ENCODE measurements at places on chromosomes 13 and 19. TPM values are rescaled to one million over a fixed set of nuclear protein-coding genes. Genes with fewer than 3 reads are reported as not detected.

PSG1 gene
- total RNA-seq: not detected

DNA sequence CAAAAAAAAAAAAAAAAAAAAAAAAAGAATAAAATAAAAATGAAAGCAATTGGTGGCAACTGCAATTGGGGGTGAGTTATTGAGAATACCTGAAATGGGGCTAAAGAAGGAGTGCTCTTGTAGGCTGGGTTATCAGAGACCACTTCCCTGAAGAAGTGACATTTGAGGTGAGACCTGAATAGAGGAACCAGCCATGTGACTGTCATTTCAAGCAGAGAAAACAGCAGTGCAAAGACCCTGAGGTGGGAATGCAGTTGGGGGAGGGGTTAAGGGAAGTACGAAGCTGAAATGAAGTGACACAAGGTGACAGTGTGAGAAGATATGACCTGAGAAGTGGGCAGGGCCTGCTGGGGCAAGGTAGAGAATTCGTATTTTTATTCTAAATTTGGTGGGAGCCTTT, 4.3 kb upstream of the PALM3 start:
- H3K27me3 ChIP-seq: peaks cover 14% of the 10 kb centered on the region
- no peak overlapping the region for H3K4me3 ChIP-seq
- H3K27ac ChIP-seq: no peak overlapping the region
- no peak for DNase-seq

GRCh38 chr13:30466358-30466714, 600 bp upstream of the HMGB1 start:
- peak overlapping the region; percentile 99 for H3K27ac ChIP-seq
- no peak for DNase-seq
- H3K4me1 ChIP-seq: peaks cover 26% of the 10 kb centered on the region
- no peaks in the 10 kb centered on the region for H3K27me3 ChIP-seq
- H3K4me3 ChIP-seq: peak overlapping the region; percentile 94

DNA sequence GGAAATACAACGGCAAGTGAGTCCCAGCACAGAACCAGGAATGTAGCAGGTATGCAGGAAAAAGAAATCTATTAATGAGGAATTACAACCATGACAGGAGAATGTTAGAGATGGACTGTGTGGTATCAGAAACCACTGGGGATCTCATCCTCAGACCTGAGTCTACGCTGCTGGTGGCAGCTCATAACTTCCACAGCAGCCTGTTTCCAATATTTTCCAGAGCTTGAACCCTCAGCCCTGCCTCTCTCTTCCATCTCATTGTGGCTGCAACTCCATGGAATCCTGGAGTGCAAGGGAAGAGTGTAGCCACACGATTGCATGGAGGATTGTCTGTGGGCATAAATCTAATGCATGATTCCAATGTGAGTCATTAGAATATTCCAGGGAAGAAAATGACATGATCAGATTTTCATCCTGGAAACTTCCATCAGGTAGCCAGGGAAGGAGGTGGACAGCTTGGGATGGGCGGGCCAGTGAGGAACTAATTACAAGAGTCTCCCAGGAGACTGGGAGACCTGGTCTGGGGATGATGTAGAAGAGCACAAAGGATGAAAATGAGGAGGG, 14.9 kb downstream of the PLA2G4C start:
- H3K4me1 ChIP-seq: no peaks in the 10 kb centered on the region
- H3K4me3 ChIP-seq: no peak overlapping the region
- no peak overlapping the region for H3K27ac ChIP-seq
- no peaks in the 10 kb centered on the region for H3K36me3 ChIP-seq
- DNase-seq: no peak

HOOK2 gene
- total RNA-seq: 20.3 TPM

- H3K27ac ChIP-seq: no peak overlapping the region
- peaks cover 5% of the 10 kb centered on the region for H3K27me3 ChIP-seq
- DNase-seq: no peak
- H3K4me3 ChIP-seq: no peak overlapping the region
Measured at GRCh38 chr19:50489461-50490011, 12.9 kb upstream of the GARIN5A start.

DNA sequence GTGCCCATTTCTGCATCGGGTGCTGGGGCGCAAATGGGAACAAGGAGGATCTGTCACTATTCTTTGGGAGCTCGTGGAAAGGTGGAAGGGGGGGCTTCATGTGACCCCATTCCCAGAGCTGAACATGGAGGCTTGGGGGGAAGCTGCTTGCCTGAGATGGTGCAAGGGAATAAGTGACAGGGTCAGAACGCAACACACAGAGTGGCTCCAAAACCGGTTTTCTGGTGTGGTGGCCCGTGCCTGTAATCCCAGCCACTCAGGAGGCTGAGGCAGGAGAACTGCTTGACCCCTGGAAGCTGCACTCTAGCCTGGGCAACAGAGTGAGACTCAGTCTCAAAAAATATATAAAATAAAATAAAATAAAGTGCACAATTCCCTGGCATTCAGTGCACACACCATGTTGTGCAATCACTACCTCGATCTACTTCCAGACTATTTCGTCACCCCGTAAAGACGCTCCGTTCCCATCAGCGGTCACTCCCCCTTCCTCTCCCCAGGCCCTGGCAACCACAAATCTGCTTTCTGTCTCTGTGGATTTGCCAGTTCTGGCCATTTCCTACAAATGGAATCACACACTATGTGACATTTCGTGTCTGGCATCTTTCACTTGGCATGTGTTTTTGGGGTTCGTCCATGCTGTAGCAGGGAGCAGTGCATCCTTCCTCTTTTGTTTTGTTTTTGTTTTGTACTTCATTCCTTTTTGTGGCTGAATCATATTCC, 18.2 kb upstream of the COMP start:
- no peaks in the 10 kb centered on the region for H3K36me3 ChIP-seq
- H3K4me1 ChIP-seq: peaks cover 3% of the 10 kb centered on the region
- no peak for DNase-seq
- peak overlapping the region; percentile 20 for H3K4me3 ChIP-seq
- H3K27me3 ChIP-seq: peaks cover 8% of the 10 kb centered on the region

GRCh38 chr13:52428295-52428694, 22.1 kb downstream of the VPS36 start:
- no peaks in the 10 kb centered on the region for H3K27me3 ChIP-seq
- no peak overlapping the region for H3K4me3 ChIP-seq
- DNase-seq: no peak
- H3K36me3 ChIP-seq: peaks cover 25% of the 10 kb centered on the region
- H3K4me1 ChIP-seq: no peaks in the 10 kb centered on the region

ACER1 gene
- total RNA-seq: 0.55 TPM

GRCh38 chr13:70964874-70965273, 856.6 kb upstream of the KLHL1 start:
- no peak overlapping the region for H3K4me3 ChIP-seq
- H3K27me3 ChIP-seq: no peaks in the 10 kb centered on the region
- no peak for DNase-seq
- no peak overlapping the region for H3K27ac ChIP-seq

- H3K36me3 ChIP-seq: peaks cover 28% of the 10 kb centered on the region
- no peak overlapping the region for H3K4me3 ChIP-seq
- no peak overlapping the region for H3K27ac ChIP-seq
- no peaks in the 10 kb centered on the region for H3K27me3 ChIP-seq
- peaks cover 28% of the 10 kb centered on the region for H3K4me1 ChIP-seq
Measured at GRCh38 chr13:24178847-24179485, 18.4 kb downstream of the SPATA13 start.

- peaks cover 31% of the 10 kb centered on the region for H3K36me3 ChIP-seq
- no peak for DNase-seq
- no peak overlapping the region for H3K27ac ChIP-seq
- H3K4me1 ChIP-seq: no peaks in the 10 kb centered on the region
Measured at GRCh38 chr13:77056382-77056781, 29.4 kb upstream of the FBXL3 start.

DNA sequence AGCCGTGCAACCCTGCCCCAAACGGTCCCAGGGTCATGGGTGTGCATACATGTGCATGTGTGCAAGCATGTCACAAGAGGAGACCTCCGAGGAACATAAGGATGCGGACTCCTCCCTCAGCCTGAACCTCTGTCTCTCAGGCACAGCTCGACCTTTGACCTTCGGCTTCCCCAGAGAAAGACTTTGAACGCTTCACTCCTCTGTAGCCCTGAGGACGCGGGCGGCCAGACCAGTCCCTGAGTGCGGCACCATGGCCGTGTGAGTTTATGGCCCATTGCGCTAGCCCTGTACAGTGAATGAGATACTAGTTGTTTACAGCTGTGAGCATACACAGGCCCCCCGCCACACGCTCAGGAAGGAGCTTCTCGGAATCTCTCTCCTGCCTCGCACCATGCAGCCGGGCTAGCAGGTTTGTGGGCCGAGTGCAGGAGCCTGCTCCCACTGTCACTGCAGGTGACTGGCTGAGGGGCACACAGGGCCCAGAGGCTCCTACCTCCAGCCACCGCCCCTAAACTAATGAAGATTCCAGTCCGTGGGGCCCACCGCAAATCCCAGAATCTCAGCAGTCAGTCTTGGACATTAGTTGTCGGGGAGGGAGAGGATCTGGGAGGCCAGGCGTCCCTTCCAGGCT, 10.8 kb downstream of the RASA3 start:
- no peak for DNase-seq
- peaks cover 2% of the 10 kb centered on the region for H3K27me3 ChIP-seq
- H3K4me1 ChIP-seq: peaks cover 44% of the 10 kb centered on the region

GRCh38 chr19:6682607-6683128, 12.7 kb upstream of the TNFSF14 start:
- H3K36me3 ChIP-seq: peaks cover 3% of the 10 kb centered on the region
- H3K4me1 ChIP-seq: peaks cover 22% of the 10 kb centered on the region
- DNase-seq: no peak
- no peak overlapping the region for H3K4me3 ChIP-seq
- H3K27ac ChIP-seq: no peak overlapping the region
- H3K27me3 ChIP-seq: peaks cover 15% of the 10 kb centered on the region

DNA sequence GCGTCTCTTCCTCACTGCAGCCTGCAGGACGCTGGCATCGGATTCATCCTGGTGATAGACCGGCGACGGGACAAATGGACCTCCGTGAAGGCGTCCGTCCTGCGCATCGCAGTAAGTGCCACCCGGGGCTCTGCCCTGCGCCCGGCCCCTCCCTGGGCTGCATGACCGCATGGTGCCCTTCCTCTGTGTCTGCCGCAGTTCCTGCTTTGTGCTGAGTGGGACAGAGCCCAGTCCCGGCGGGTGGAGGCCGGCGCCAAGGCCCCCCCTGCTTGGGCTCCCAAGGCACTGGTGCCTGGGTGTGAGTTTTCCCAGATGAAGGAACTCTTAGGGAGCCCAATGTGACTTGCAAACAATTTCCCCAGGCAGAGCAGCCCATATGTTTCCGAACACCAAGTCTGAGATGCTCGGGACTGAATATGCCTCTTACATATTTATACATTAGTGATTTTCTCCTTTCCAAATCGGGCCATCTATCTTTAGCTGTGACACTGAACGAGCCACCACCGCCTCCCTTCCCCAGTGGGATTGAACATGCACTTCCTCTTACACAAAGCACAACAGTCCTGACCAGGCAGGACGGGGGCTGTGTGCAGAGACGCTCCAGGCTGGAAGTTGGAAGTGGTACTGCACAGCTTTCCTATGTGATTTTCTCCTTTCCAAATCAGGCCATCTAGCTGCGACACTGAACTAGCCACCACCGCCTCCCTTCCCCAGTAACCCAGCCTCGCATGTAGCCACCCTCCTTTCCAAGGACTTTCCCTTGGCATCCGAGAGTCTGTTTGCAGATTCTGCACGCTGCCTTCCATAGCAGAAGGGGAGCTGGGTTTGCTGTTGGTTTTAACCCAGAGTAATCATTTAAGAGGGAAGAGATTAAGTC, 60.1 kb upstream of the F7 start:
- no peak overlapping the region for H3K27ac ChIP-seq
- no peak overlapping the region for H3K4me3 ChIP-seq
- H3K4me1 ChIP-seq: no peaks in the 10 kb centered on the region
- no peaks in the 10 kb centered on the region for H3K27me3 ChIP-seq
- DNase-seq: no peak

LILRB4 gene
- total RNA-seq: 1.7 TPM

GRCh38 chr13:71217827-71218226, 649.2 kb downstream of the DACH1 start:
- H3K4me1 ChIP-seq: no peaks in the 10 kb centered on the region
- H3K27ac ChIP-seq: no peak overlapping the region
- no peak overlapping the region for H3K4me3 ChIP-seq
- H3K36me3 ChIP-seq: no peaks in the 10 kb centered on the region
- DNase-seq: no peak

GRCh38 chr19:47613165-47614020, 4.5 kb downstream of the BICRA start:
- no peak overlapping the region for H3K4me3 ChIP-seq
- H3K27me3 ChIP-seq: no peaks in the 10 kb centered on the region
- peak overlapping the region; percentile 13 for H3K27ac ChIP-seq
- no peak for DNase-seq
- H3K4me1 ChIP-seq: peaks cover 25% of the 10 kb centered on the region

GRCh38 chr13:49464621-49465325, 20.7 kb downstream of the SETDB2 start:
- no peak overlapping the region for H3K27ac ChIP-seq
- H3K4me3 ChIP-seq: no peak overlapping the region
- H3K27me3 ChIP-seq: no peaks in the 10 kb centered on the region
- H3K36me3 ChIP-seq: peaks cover 61% of the 10 kb centered on the region
- H3K4me1 ChIP-seq: peaks cover 1% of the 10 kb centered on the region

- H3K4me1 ChIP-seq: no peaks in the 10 kb centered on the region
- DNase-seq: no peak
- H3K4me3 ChIP-seq: no peak overlapping the region
- H3K36me3 ChIP-seq: no peaks in the 10 kb centered on the region
Measured at GRCh38 chr13:53250272-53250875, 221.8 kb downstream of the OLFM4 start.

GRCh38 chr19:15187026-15188007, 13.5 kb downstream of the NOTCH3 start:
- no peak for DNase-seq
- no peaks in the 10 kb centered on the region for H3K4me1 ChIP-seq
- no peak overlapping the region for H3K27ac ChIP-seq
- H3K36me3 ChIP-seq: no peaks in the 10 kb centered on the region
- H3K27me3 ChIP-seq: no peaks in the 10 kb centered on the region

MISP gene
- total RNA-seq: not detected

DNA sequence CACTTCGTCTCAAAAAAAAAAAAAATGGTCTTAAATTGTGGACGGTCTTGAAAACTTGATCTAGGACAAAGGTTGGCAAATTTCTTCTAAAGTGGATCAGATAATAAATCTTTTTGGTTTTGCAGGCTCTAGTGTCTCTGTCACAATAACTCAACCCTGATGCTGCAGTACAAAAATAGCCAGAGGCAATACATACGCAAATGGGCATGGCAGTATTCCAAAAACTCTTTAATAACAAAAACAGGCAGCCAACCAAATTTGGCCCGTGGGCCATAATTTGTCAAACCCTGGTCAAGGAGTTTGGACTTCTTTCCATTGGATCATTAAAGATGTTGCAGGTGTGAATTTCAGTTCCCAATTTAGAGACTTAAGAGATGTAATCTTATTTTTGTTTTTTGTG, 93.5 kb upstream of the MRI1 start:
- no peak overlapping the region for H3K27ac ChIP-seq
- no peaks in the 10 kb centered on the region for H3K27me3 ChIP-seq
- H3K4me1 ChIP-seq: peaks cover 1% of the 10 kb centered on the region
- H3K4me3 ChIP-seq: no peak overlapping the region
